ENCODE measurements at places on chromosomes 6 and 20. TPM values are rescaled to one million over a fixed set of nuclear protein-coding genes. Genes with fewer than 3 reads are reported as not detected.

GRCh38 chr6:31652925-31653724 is 664 bp upstream of the BAG6 start:
- DNase-seq: peak; percentile 93
- no peaks in the 10 kb centered on the region for H3K4me1 ChIP-seq
- no peaks in the 10 kb centered on the region for H3K27me3 ChIP-seq
- H3K4me3 ChIP-seq: peak overlapping the region; percentile 72
- H3K36me3 ChIP-seq: peaks cover 38% of the 10 kb centered on the region

DNA sequence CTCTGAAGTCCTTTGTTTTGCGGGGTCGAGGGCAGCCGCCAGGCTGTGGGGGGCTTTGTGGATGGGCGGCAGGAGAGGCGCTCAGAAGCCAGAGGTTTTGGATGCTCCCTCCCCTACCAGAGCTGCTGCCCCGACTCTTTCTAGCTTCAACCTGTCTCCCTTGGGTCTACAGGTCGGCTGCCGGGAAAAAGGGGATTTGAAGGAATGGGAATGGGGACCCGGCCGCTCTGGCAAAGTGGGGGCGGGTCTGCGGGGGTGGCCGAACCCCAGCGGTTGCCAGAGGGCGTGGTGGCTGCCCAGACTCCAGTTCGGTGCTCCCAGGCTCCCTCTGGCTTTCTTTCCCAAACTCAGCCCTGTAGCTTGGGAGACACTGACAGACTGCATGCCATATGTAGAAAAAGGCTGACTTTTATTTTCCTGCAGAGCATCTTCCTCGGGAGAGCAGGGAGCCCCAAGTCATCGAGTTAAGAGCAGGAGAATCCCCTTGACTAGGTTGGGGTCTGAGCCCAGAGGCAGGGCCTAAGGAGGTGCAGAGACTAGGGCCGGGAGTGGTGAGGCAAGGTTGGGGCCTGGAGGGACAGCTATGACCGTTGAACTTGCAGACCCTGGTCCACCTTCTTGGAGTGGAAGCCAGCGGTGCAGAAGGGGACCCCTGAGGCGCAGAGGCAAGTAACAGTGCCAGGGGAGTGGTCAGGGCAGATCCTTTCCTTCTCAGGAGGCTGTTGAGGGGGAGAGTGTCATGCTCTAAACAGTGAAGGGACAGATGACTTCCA is 1.4 kb upstream of the PPP1R18 start:
- H3K27ac ChIP-seq: peak overlapping the region; percentile 99
- H3K4me3 ChIP-seq: peak overlapping the region; percentile 90
- peaks cover 10% of the 10 kb centered on the region for H3K36me3 ChIP-seq
- DNase-seq: no peak
- H3K27me3 ChIP-seq: no peaks in the 10 kb centered on the region
- H3K4me1 ChIP-seq: no peaks in the 10 kb centered on the region

GRCh38 chr20:50874111-50874757 is 57.0 kb downstream of the ADNP start:
- H3K27me3 ChIP-seq: no peaks in the 10 kb centered on the region
- H3K4me3 ChIP-seq: no peak overlapping the region
- H3K36me3 ChIP-seq: no peaks in the 10 kb centered on the region
- no peaks in the 10 kb centered on the region for H3K4me1 ChIP-seq
- no peak overlapping the region for H3K27ac ChIP-seq

DNA sequence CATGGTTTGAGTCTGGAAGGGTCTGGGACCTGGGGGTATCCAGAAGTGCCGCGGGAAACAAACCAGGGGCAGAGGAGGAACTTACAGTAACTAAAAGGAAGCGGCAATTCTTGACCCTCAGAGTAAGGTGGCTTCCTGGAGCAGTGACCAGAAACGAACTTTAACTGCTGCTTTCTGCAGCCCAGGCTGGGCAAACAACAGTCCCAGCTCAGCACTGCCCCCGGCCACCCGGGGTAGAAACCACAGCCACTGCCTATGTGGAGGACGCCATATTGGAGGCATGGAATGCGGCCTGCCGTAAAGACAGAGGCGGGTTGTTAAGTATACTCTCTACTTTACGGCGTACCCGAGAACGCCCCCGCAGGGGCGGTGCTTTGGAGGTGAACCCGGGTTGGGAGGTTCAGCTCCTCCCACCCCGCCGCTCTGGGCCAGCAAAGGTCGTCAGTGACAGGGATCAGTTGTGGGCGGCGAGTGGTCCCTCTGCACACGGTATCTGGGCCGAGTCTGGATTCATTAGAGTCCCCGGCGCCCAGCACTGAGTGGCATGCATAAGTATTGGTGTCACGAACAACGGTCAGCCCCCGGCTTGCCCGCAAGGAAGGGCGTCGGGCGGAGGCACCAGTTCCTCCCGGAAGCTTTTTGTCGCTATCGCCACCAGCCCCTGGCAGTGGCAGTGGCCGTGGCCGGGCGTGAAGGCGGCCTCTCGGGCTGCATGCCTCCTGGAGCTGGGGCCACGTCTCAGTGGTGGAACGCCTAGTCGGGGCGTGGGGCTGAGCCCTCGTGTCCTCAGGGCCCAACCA is at the start of gene PDSS2:
PDSS2 (minus strand) TSS at position 282 of the 800 bp plus-strand sequence; CDS start at position 3, 279 bp downstream.
- peak within 1 kb of the TSS; percentile 89 for H3K4me3 ChIP-seq
- peak; percentile 98 for DNase-seq
- H3K27me3 ChIP-seq: no peaks in the 10 kb centered on the region
- peaks cover 19% of the 10 kb centered on the region for H3K4me1 ChIP-seq
- no peaks in the 10 kb centered on the region for H3K36me3 ChIP-seq
- peak within 1 kb of the TSS; percentile 91 for H3K27ac ChIP-seq

- H3K27ac ChIP-seq: no peak overlapping the region
- DNase-seq: no peak
- no peak overlapping the region for H3K4me3 ChIP-seq
- no peaks in the 10 kb centered on the region for H3K4me1 ChIP-seq
Observed at GRCh38 chr20:59159493-59160376, 3.9 kb upstream of the ZNF831 start.

- H3K36me3 ChIP-seq: no peaks in the 10 kb centered on the region
- no peaks in the 10 kb centered on the region for H3K4me1 ChIP-seq
- H3K27ac ChIP-seq: no peak overlapping the region
- H3K4me3 ChIP-seq: no peak overlapping the region
- no peak for DNase-seq
Observed at GRCh38 chr20:50708845-50709635, 17.7 kb upstream of the RIPOR3 start.

DNA sequence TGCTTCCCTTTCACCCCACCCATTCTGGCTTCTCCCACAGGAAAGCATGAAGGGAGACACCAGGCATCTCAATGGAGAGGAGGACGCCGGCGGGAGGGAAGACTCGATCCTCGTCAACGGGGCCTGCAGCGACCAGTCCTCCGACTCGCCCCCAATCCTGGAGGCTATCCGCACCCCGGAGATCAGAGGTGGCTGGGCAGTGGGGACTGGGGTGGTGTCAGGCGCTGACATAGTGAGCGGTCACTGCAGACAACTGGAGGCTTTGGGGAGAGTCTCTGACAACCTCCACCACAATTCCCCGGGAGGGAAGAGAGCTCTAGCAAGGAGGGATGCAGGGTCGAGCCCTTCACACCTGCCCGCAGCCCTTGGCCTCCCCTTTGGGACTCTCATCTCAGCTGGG is 18.1 kb downstream of the DNMT3B start:
- H3K36me3 ChIP-seq: no peaks in the 10 kb centered on the region
- DNase-seq: no peak
- H3K4me3 ChIP-seq: no peak overlapping the region
- no peaks in the 10 kb centered on the region for H3K4me1 ChIP-seq

DNA sequence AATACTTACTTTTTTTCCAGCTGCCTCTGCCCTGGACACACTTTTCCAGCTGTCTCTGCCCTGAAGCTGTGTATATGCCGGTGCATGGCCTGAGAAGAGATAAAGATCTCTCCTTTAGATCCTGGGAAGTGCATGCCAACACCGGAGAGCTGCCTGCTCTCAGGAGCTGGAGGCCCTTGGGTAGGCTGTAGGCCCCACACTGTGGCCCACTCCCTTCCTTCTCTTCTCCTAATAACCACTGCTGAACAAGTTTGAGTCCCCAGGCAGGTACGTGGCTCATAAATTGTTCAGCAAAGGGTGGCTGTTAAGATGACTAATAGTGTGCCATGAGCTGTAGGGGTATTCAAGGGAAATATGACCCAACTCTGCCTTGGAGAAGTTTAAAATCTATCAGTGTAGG is 102.5 kb downstream of the CD24 start:
- no peak overlapping the region for H3K4me3 ChIP-seq
- no peaks in the 10 kb centered on the region for H3K27me3 ChIP-seq
- no peak for DNase-seq
- H3K4me1 ChIP-seq: no peaks in the 10 kb centered on the region

DNA sequence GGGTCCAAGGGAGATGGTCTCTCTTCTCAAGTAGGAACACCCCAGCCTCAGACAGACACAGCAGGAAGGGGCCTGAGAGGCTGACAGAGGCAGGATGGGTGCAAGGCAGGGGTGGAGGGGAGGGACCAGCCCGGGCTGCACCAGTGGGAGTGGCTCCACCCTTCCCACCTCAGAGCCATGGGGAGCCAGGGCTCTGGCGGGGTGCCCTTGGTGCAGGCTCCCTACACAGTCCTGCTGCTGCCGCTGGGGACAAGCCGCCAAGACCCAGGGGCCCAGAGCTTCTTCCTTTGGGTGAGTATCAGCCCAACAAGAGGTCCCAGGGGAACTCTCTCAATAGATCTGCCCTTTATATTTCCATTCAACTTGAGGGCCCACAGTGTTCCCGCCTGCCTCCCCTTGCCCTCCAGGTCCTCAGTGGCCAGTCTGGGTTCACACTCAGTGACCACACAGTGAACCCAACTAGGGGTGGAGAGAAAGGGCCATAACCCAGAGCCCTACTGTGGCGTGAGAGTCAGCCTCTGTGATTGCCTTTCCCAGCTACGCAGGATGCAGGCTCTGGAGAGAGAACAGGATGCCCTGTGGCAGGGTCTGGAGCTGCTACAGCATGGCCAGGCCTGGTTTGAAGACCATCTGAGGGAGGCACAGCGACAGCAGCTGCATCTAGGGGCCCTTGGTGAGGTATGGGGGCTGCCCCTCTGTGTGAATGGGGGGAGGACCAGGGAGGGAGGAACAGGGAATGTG is 592 bp downstream of the SAPCD1 start:
- DNase-seq: no peak
- H3K36me3 ChIP-seq: no peaks in the 10 kb centered on the region
- no peak overlapping the region for H3K27ac ChIP-seq
- H3K4me1 ChIP-seq: no peaks in the 10 kb centered on the region
- no peak overlapping the region for H3K4me3 ChIP-seq

DNA sequence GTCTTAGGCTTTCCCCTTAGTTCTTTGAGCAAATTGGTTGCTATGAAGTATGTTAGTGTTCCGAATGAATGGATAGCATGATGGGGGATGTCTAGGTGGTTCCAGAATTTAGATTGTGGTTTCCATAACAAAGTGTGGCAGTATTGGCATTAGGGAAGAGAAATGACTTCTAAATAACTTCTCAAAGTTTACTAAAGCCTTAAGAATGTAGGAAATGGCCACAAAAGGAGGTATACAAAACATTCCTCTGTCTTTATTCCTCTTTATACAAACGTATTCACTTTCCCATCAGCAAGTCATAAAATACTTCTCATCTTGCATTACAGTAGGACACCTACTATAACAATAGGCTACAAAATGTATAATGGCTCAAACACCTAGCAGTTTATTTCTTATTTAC is 279.6 kb downstream of the ESR1 start:
- no peak overlapping the region for H3K4me3 ChIP-seq
- H3K36me3 ChIP-seq: no peaks in the 10 kb centered on the region
- H3K4me1 ChIP-seq: no peaks in the 10 kb centered on the region
- H3K27me3 ChIP-seq: no peaks in the 10 kb centered on the region

DNA sequence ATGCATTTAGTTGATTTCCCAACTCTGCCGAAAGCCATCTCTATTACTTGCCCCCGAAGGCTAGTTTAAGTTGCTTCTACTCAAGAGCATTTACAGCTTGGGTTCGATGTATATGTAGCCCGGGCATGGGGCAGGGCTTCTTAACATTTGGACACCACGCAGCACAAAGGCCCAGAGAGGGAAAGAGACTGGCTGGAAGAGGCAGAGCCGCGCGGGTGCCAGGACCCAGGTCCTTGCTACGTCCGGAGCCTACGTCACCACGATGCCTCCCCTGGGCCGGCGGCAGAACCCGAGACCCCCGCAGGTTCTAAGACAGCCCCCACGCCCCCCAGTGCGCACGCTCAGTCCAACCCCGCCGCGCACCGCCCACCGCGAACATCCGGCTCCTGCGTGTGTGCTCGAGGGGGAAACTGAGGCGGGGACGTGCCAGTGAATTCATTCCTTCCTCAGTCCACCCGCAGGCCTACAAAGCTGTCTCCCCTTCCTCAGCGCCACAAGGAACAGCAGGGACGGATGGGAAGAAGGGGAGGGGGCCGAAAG is 367 bp upstream of the PCIF1 start:
- peaks cover 30% of the 10 kb centered on the region for H3K4me1 ChIP-seq
- no peaks in the 10 kb centered on the region for H3K27me3 ChIP-seq
- H3K36me3 ChIP-seq: peaks cover 25% of the 10 kb centered on the region
- peak overlapping the region; percentile 100 for H3K27ac ChIP-seq

GRCh38 chr6:72825315-72825911 is 203.5 kb downstream of the KCNQ5 start:
- H3K4me3 ChIP-seq: no peak overlapping the region
- no peaks in the 10 kb centered on the region for H3K27me3 ChIP-seq
- no peaks in the 10 kb centered on the region for H3K36me3 ChIP-seq
- H3K4me1 ChIP-seq: no peaks in the 10 kb centered on the region
- H3K27ac ChIP-seq: no peak overlapping the region
- no peak for DNase-seq

DNA sequence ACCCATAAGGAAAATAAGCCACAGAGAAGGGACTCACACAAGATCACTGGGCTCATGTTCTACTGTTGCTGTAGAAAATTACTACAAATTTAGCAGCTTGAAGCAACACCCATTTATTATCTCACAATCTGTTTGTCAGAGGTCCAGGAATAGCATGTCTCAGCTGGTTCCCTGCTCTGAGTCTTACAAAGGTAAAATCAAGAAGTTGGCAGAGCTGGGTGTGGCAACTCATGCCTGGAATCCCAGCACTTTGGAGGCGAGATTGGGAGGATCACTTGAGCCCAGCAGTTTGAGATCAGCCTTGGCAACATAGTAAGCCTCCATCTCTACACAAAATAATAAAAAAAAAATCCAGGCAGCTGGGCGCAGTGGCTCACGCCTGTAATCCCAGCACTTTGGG is 28.5 kb upstream of the ZNF831 start:
- no peaks in the 10 kb centered on the region for H3K4me1 ChIP-seq
- no peaks in the 10 kb centered on the region for H3K27me3 ChIP-seq
- no peak for DNase-seq
- H3K27ac ChIP-seq: no peak overlapping the region
- no peak overlapping the region for H3K4me3 ChIP-seq

GRCh38 chr20:3383878-3384495 is 23.5 kb downstream of the DNAAF9 start:
- H3K4me1 ChIP-seq: peaks cover 11% of the 10 kb centered on the region
- H3K36me3 ChIP-seq: peaks cover 10% of the 10 kb centered on the region
- no peak for DNase-seq
- no peaks in the 10 kb centered on the region for H3K27me3 ChIP-seq
- H3K4me3 ChIP-seq: no peak overlapping the region

The NUP153 gene
- total RNA-seq: 23.1 TPM

The SNPH gene
- 10.1 TPM for total RNA-seq

The PDE10A gene
- total RNA-seq: 4.3 TPM

The APOM gene
- total RNA-seq: 1.0 TPM

The HLA-DPB1 gene
- total RNA-seq: 76.7 TPM

The BNIP5 gene
- total RNA-seq: not detected

The COX4I2 gene
- 9.0 TPM for total RNA-seq

The ANKRD66 gene
- total RNA-seq: not detected

The SIRPG gene
- total RNA-seq: not detected

The HLA-A gene
- total RNA-seq: 272 TPM

Data from right atrium auricular region (tissue), 2 donors.